ENCODE measurements at places on chromosomes 3 and 15. TPM values are rescaled to one million over a fixed set of nuclear protein-coding genes. Genes with fewer than 3 reads are reported as not detected.

GRCh38 chr3:59873576-59874230 lies 823.9 kb upstream of the CFAP20DC start:
- no peaks in the 10 kb centered on the region for H3K36me3 ChIP-seq
- peaks cover 37% of the 10 kb centered on the region for H3K4me1 ChIP-seq
- no peak overlapping the region for H3K27ac ChIP-seq

DNA sequence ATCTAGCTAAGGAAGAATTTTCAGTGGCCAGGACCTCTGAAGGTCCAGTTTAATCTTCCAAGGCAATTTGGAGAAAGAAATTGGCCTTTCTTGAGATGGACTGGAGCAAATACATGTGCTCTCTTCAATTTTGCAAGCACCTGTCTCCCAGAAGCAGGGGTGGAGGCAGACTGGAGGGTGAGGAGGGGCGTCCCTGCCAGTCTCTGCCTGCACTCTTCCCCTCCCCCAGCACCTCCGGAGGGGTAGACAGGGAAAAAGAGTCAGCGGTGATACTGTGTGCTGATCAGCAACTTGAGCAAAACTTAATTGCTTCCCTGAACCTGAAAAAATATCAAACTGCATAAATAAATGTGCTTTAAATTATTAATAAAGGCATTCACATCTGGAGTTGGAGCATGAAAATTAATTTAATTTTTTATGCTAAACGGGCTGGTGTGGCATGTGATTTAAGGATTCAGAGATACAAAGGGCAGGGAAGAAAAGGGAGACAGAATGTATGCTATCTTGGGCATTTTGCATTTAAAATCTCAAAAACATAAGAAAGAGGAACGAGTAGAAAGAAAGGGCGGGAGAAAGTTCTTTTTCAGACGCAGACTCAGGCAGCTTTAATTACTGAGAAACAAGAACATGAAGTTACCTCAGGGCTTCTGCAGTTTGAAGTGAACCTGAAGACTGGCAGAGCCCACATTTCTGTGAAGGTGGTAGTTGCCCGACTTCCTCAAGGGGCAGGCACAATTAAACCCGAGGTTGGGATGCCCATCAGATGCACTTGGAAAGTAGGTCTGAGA lies 319.7 kb downstream of the UACA start:
- no peak overlapping the region for H3K27ac ChIP-seq
- peaks cover 58% of the 10 kb centered on the region for H3K4me1 ChIP-seq
- no peaks in the 10 kb centered on the region for H3K36me3 ChIP-seq
- DNase-seq = no peak

DNA sequence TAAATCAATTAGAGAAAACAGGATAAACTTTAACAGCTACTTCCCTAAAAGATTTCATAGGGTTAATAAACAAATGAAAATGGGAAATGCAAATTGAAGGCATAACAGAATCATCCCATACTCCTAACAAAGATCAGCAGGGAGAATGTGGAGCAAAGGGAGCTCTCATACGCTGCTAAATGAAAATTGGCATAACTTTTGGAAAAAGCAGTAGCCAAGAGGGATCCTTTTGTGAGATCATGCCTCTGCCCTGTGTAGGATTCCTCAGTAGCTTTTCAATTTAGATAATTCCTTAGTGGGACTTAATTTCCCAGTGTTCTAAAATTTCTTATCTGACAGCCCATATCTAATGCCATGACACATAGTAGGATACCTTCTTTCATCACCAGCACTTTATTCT lies 18.2 kb downstream of the NIPA2 start:
- H3K27ac ChIP-seq = no peak overlapping the region
- DNase-seq = no peak
- H3K4me1 ChIP-seq = no peaks in the 10 kb centered on the region
- H3K27me3 ChIP-seq = no peaks in the 10 kb centered on the region
- H3K4me3 ChIP-seq = no peak overlapping the region

DNA sequence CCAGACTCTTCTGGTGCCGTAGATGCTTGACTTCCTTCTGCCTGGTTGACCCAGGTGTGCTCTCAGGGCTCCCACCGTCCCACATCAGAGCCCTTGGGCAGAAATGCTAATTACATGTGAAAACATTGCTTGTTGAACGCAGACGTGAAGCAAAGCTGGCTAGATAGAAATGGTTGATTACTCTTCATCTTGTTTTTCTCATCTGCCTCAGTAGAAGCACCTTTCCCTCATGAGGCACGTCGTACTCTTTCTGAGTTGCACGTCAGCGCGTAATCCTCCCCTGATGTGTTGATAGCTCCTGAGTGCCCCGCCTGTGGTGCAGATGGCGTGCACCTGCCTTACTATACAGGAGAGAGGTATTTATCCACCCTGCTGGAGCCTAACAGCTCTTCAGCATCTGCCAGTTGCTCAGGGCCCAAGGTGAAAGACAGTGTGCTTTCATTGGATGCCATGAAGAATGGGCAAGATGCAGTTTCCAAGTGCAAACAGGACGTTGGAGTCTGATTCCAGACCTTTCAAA lies 18.1 kb downstream of the MAP6D1 start:
- DNase-seq = no peak
- no peak overlapping the region for H3K27ac ChIP-seq
- H3K27me3 ChIP-seq = no peaks in the 10 kb centered on the region
- peaks cover 2% of the 10 kb centered on the region for H3K4me1 ChIP-seq

DNA sequence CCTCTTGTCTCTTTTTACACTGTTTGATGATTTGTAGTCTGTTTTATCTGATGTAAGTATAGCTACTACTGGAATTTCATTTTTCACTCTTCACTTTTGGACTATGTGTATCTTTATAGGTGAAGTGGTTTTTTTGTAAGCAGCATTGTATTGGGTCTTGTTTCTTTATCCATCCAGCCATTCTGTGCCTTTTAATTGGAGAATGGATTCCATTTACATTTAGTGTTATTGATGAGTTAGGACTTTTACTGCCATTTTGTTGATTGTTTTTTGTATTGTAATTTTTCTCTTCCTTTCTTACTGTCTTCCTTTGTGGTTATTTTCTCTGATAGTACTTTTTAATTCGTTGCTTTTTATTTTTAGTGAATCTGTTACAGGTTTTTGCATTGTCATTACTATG lies 54.5 kb downstream of the RNF13 start:
- H3K36me3 ChIP-seq = peaks cover 53% of the 10 kb centered on the region
- H3K4me1 ChIP-seq = no peaks in the 10 kb centered on the region
- H3K4me3 ChIP-seq = no peak overlapping the region
- H3K27ac ChIP-seq = no peak overlapping the region
- DNase-seq = no peak

TERC gene
- 11.8 TPM for total RNA-seq

GOLGA6L24 gene
- not detected for total RNA-seq

DNA sequence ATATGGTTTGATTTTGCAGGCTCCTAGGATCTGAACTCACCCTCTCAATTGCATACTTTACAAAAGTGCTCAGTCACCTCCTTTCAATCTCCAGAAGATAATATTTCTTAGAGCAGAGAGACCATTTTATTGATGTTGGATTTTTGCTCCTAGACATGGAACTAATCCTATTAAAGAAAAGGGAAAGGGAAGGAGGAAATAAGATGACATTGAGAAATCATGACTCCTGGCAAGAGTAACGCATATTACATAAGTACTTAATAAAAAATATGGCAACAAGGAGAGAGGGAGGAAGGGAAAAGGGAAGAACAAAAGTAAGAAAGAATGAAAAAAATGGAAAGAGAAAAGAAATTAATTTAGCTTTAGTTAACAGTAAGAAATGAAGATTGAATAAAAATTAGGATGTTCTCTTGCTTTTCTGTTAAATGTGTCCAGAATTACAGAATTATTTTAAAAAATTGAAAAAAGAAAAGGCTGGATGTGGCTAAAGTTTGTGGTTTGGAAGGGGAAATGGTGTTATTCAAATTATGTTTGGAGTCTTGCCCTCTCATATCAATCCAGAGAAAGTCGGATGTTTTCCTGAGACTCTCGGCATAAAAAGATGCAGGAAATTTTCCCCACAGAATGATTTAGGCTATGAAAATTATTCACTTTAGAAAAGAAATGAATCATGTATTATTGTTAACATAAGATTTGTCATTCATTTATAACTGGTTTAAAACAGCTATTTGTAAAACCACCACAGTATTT lies 474.0 kb downstream of the FGF12 start:
- H3K4me3 ChIP-seq = no peak overlapping the region
- H3K36me3 ChIP-seq = no peaks in the 10 kb centered on the region
- peaks cover 8% of the 10 kb centered on the region for H3K4me1 ChIP-seq
- no peak for DNase-seq

DNA sequence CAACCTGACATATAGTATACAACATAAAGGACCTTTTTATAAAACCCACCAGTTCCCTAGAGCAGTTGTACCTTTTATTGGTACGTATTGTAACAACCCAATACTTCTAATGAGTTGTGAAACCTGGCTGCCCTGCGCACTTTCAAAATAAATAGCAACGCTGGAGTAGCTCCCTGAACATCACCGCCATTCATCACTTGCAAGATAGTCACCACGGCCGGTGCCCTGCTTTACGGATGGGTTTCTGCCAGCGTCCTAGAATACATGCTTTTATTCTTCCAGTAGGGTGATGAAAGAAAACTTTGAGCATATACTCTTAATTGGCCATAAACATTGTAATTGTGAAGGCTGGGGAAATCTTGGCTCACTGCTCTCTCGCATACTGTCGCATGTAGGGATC lies 220.7 kb downstream of the TBL1XR1 start:
- DNase-seq = no peak
- H3K27ac ChIP-seq = no peak overlapping the region
- peaks cover 5% of the 10 kb centered on the region for H3K4me1 ChIP-seq
- H3K4me3 ChIP-seq = no peak overlapping the region

NPAP1 gene
- total RNA-seq = 0.51 TPM

- H3K27ac ChIP-seq = peak overlapping the region; percentile 98
- H3K4me1 ChIP-seq = peaks cover 28% of the 10 kb centered on the region
- peaks cover 14% of the 10 kb centered on the region for H3K36me3 ChIP-seq
- DNase-seq = peak; percentile 68
- H3K27me3 ChIP-seq = no peaks in the 10 kb centered on the region
Observed at GRCh38 chr3:184361932-184362667, 590 bp downstream of the POLR2H start.
